ENCODE measurements at places on chromosomes 1 and 21.

- H3K36me3 ChIP-seq: peaks cover 3% of the 10 kb centered on the region
- peak overlapping the region; percentile 47 for H3K4me3 ChIP-seq
- H3K27me3 ChIP-seq: no peaks in the 10 kb centered on the region
These were observed 119.9 kb downstream of the FASLG start for GRCh38 chr1:172778456-172779455.

- peaks cover 46% of the 10 kb centered on the region for H3K27me3 ChIP-seq
- DNase-seq: no peak
- no peaks in the 10 kb centered on the region for H3K36me3 ChIP-seq
- no peaks in the 10 kb centered on the region for H3K4me1 ChIP-seq
- H3K4me3 ChIP-seq: no peak overlapping the region
These were observed 13.4 kb upstream of the FAM43B start for GRCh38 chr1:20538760-20539551.

DNA sequence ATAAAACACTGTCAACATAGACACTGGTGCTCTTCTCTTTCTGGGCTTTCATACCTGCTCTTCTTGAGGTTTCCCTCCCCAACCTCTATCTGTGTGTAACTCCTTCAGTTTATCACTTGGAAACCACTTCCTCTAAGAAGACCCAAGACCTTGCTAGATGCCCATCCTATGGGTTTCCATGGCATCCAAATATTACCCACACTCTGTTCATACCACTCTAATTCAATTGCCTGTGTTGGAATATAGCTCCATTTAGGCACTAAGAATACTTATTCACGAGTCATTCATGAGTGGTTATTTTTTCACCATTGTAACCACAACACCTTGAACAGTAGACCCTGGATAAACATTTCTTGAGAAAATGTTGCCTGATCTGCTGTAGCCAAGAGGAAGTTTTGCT is 231.1 kb upstream of the SGIP1 start:
- H3K36me3 ChIP-seq: peaks cover 8% of the 10 kb centered on the region
- H3K4me1 ChIP-seq: peaks cover 29% of the 10 kb centered on the region
- no peaks in the 10 kb centered on the region for H3K27me3 ChIP-seq
- DNase-seq: peak; percentile 9
- H3K4me3 ChIP-seq: peak overlapping the region; percentile 53
- H3K27ac ChIP-seq: peak overlapping the region; percentile 3

DNA sequence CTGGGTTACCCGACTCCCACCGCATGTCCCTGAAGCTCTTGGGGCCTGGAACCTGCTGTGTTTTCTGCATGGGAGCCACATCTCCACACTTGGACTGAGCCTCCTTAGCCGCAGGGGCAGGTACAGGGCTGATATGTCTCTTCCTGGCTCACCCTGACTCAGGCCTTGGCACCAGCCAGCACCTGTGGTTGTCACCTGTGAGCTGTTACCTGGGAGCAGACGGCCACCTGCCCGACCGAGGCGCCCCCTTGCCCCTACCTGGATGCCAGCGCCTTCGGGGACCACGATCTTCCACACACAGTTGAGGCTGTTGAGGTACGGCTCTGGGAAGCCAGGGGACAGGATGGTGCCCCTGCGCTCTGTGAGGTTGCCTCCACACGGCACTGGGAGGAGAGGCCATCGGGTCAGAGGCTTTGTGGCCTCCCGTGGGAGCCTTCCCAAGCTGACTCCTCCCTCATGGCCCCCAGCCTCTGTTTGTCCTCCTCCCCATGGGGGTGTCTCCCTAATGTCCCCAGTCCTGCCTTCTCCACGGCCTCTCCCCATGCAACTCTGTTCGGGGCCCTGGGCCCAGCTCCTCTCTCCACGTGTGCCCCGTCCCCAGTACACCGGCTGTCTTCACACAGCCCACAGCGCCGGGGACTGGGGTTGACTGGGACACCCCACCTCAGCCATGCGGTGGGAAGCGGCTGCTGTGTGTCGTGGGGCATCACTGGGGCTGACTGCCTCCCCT is 152.0 kb downstream of the ZSCAN20 start:
- H3K36me3 ChIP-seq: no peaks in the 10 kb centered on the region
- H3K4me3 ChIP-seq: no peak overlapping the region
- no peaks in the 10 kb centered on the region for H3K4me1 ChIP-seq
- DNase-seq: no peak

DNA sequence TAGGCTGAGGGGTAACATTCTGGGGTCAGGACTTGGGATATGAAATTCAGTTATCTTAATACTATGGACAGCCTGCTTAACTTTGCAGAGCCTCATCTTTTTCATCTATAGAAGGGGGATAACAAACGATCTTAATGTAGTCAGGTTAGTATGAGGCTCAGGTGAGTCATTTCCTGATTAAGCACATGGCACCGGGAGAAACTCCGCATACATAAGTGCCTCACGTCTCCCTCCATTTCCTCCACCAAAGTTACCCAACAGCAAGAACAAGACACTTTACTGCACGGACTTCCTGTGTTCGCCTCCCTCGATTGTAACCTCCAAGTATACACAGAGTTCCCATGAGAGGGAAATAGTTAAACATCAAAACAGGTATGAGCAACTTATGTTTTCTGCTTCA is 112.7 kb upstream of the COA6 start:
- H3K27me3 ChIP-seq: peaks cover 22% of the 10 kb centered on the region
- DNase-seq: no peak
- H3K27ac ChIP-seq: no peak overlapping the region
- H3K36me3 ChIP-seq: no peaks in the 10 kb centered on the region
- H3K4me1 ChIP-seq: peaks cover 8% of the 10 kb centered on the region

Measured in effector memory CD8-positive, alpha-beta T cell (primary cell).